Activated CD4-positive, alpha-beta T cell treated with anti-CD3 and anti-CD28 coated beads for 36 hours (primary cell): ENCODE measurements at places on chromosomes 6 and 20. TPM values are rescaled to one million over a fixed set of nuclear protein-coding genes. Genes with fewer than 3 reads are reported as not detected.
A peak's percentile ranks its signal among the peaks of the same experiment; 100 is the strongest.

GRCh38 chr6:153790876-153791473 is 248.1 kb upstream of the OPRM1 start:
- DNase-seq, result peak; percentile 7

PLN gene
- not detected for total RNA-seq

LGSN gene
- not detected for total RNA-seq

NTSR1 gene
- 0.07 TPM for total RNA-seq

MOCS1 gene
- total RNA-seq, result 6.4 TPM

DNA sequence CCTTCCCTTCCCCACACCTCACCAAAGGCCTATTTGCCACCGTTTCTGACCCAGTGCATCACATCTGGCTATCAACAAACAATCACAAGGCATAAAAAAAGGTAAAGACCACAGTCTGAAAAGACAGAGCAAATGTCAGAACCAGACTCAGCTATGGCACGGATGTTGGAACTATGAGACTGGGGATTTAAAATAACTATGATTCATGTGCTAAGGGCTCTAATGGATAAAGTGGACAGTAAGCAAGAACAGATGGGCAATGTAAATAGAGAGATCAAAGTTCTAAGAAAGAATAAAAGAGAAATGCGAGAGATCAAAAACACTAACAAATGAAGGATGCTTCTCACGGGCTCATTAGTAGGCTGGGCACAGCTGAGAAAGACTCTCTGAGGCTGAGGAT is 99.5 kb downstream of the LAMP5 start:
- DNase-seq, result no peak

DNA sequence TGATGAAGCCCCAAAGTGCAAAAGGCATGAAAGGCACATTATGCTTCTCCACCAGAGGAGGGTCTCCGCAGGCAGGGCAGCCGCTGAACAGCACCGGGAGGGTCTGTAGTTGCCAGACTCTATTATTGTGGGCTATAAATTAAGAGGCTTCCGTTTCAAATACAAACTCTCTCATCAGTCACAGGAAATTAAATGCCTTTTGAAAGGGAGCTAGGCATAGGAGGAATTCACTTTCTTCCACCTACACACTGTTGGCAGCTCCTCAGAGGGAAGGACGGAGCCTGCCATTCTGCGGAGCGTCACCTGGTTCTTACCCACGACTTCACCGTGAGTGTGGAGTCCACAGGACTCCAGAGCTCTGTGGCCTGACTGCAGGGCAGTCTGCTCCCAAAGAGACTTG is 140.8 kb upstream of the AGPAT4 start:
- DNase-seq, result no peak

DNA sequence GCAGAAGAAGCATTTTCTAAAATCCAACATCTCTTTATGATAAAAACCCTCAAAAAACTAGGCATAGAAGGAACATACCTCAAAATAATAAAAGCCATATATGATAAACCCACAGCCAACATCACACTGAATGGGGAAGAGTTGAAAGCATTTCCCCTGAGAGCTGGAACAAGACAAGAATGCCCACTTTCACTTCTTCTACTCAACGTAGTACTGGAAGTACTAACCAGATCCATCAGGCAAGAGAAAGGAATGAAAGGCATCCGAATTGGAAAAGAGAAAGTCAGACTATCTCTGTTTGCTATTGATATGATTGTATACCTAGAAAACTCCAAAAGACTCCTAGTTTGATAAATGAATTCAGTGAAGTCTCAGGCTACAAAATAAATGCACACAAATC is 7.9 kb upstream of the CDK19 start:
- no peak for DNase-seq

DNA sequence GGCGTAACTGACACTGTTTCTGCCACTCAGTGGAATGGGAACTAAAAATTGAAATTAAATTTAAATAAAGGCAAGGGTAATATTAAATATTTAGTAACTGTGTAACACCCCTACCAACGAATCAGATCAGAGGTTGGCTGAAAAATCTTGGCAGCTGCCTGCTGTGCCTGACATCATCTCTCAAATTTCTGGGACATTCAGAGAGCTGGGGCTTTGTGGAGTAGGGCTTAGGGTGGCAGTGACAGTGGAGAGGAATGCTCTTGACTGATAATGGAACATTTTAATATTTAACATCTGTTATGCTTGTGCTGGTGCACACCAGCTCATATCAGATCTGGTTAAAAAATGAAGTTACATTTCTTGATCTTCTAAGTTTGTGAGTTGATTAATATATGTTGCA is 62.2 kb downstream of the RFPL4B start:
- no peak for DNase-seq
